Renal pelvis (tissue), 12 donors: ENCODE measurements at places on chromosomes 3 and 15. TPM values are rescaled to one million over a fixed set of nuclear protein-coding genes. Genes with fewer than 3 reads are reported as not detected.

The GOLGA6D gene
- 1.1 TPM for polyA plus RNA-seq

The ZPLD1 gene
- 0.62 TPM for polyA plus RNA-seq

The PRKCD gene
- 22.2 TPM for polyA plus RNA-seq

The SLC2A2 gene
- 20.9 TPM for polyA plus RNA-seq

The HRG gene
- 3.5 TPM for polyA plus RNA-seq

The GATM gene
- polyA plus RNA-seq: 245 TPM

The CPEB1 gene
- polyA plus RNA-seq: 2.3 TPM

The CCR9 gene
- polyA plus RNA-seq: not detected

The PPP1R14D gene
- 0.46 TPM for polyA plus RNA-seq

DNA sequence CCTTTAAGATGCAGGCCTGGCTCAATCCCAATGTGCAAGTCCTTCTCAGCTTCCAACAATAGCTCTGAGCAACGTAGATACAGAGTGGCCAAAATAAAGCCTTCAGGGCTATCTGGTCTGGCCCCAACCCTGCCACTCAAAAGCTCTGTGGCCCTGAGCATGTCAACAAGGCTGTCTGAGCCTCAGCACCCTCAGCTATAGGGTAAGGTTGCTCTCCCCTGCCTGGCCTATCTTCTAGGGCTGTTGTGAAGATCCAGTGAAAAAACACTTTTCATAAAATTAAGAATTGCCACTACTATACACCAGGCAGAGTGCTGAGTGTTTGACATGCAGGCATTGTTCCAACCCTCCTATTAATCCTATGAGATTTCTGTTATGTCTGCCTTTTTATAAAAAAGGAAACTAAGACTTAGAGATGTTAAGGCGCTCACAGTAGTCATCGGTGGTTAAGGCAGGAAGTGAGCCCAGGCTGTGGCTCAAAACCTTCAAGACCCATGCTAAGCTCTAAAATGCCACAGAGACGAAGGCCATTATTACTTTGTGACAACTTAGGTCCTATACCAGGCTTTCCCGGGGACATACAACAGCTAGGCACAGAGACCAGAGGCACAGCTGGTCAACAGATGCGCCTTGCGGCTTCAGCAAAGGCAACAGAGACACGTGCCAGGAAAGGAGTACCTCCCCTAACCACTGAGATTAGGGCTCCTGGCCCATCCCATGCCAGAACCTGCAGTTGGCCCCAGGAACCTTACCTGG, 5.1 kb downstream of the POLG start:
- DNase-seq: no peak

GRCh38 chr15:35854316-35854715, 308.4 kb upstream of the DPH6 start:
- DNase-seq: no peak

GRCh38 chr3:134761213-134761612, 33.8 kb upstream of the EPHB1 start:
- no peak for DNase-seq

GRCh38 chr3:13359916-13360315, 60.2 kb downstream of the NUP210 start:
- no peak for DNase-seq

- no peak for DNase-seq
Measured at GRCh38 chr15:65833501-65834205, 35.6 kb upstream of the RAB11A start.

GRCh38 chr15:38707802-38708671, 143.4 kb upstream of the RASGRP1 start:
- peak; percentile 58 for DNase-seq

- DNase-seq: peak; percentile 14
Measured at GRCh38 chr3:140501061-140501769, 176.6 kb upstream of the TRIM42 start.

DNA sequence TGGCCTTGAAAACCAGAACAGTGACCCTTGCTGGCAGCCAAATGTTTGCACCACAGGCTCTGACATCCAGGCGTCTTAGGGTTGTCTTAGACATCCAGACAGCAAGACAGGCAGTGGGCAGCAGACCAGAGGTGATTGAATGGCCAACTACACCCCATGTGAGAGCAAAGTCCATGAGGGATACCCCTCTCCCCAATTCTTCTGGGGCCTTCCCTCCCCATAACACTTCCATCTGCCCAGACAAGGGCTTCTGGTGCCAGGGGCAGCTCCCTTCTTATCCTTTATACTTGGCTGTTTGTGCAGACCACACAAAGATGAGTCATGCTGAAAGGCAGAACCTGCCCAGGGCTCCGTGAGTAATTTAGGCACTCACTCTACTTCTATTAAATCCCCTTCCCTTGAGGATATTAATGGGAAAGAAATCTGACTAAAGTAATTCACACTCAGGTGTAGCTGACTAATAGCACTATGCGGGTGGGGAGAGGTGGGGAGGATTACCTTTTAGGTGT, 257.9 kb downstream of the UACA start:
- DNase-seq: no peak

DNA sequence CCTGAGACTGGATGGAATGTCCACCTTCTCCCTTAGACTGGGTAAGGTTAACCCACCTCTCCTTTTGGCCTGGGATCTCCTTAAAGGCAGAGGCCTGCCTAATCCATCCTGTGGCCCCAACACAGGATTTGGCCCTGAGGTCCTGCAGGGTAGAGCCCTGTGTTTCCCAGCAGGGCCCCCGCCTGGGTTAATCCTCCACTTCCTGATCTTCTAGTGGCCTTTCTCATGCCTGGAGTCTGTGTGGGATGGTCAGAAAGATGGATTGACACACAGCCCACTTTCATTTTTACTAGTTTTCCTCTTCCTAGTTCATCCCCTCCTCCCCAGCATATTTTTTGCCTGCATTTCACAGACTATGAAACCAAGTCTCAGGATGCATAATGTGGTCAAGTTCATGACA, 48.9 kb upstream of the SLC6A6 start:
- no peak for DNase-seq

DNA sequence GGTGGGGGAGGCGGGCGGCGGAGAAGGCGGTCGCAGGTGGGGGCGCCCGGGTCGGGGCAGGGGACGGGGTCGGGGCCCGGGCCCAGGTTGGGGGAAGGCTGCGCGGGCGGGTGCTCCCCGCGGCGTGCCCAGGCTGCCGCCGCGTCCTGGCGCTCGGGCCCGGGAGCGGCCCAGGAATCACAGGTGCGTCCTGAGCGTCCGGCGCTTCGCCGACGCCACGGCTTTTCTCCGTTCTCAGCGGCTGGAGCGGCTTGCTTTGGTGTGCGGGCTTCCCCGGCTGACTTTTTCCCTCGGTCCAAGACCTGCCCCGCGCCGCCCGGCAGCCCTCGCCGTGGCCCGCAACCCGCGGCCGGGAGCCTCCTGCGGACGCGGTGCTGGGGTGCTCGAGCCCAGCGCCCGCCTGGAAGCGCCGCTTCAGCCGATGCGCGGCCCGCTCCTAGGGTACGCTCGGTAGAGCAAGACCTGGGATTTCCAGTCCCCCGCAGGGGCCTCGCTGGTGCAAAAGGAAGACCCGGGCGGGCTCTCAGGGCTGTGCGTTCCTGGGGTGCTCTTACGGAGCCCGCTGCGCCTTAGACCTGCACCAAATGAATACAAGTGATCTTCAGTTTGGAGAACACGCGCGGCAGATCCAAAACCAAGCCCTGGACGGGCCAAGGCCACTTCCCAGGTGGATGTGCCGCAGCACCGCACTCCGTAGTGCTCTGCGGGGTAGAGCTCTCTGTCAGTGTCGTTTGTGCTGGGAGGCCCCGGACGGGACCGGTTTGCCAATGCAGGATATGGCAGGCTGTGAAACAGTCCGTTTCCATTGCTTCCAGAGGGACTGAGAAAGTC, 639 bp downstream of the NIPA1 start:
- peak; percentile 30 for DNase-seq

GRCh38 chr15:85282504-85283115, 97.8 kb upstream of the AKAP13 start:
- no peak for DNase-seq

GRCh38 chr3:113556946-113557335, 24.6 kb downstream of the SIDT1 start:
- DNase-seq: no peak

DNA sequence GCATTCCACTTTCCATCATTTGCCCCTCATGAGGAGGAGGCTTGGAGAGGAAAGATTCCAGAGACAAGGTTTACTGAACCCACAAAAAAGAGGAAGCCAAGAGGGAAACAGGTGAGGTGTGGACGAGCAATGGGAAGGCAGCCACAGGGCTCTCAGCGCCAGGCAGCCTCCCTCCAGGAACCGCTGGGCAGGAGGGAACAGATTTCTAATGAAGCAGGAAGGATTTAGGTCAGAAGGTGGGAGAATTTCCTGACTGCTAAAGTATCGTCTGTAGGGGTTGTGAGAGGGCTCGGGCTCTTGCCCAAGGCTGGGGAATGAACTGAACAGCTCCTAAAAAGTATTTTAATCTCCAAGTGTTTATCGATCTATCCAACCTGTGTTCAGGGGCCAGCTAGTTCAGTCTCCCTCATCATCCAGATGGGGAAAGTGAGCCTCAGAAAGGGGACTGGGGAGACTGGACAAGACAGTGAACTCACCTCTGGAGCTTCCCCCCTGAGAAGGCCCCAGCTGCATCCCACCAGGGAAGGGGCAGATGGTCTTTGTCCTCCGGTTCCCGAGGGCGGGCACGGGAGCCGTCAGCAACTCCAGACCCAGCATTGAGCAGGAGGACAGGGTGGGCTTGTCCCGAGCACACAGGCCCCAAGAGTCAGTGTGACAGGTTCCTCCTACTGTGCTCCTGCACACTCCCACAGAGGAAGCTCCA, 10.5 kb downstream of the LOXL1 start:
- no peak for DNase-seq

DNA sequence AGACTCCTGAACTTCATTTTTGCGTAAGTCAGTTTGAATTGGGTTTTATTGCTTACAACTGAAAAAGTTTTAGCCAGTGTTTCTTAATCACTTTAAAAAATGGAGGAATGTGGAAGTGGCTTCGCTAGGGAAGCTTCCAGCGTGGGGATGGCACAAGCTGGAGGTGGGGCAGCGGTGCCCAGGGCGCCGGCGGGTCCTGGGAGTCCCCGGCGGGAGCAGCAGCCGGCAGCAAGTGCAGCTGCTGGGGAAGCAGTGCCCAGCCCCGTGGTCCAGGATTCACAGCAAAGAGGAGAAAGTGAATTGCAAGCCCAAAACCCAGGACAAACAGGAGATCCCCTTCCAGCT, 301.8 kb upstream of the PROK2 start:
- DNase-seq: no peak

GRCh38 chr3:177772908-177773557, 575.8 kb upstream of the TBL1XR1 start:
- DNase-seq: no peak

GRCh38 chr3:157566596-157566995, 63.4 kb upstream of the VEPH1 start:
- DNase-seq: no peak

DNA sequence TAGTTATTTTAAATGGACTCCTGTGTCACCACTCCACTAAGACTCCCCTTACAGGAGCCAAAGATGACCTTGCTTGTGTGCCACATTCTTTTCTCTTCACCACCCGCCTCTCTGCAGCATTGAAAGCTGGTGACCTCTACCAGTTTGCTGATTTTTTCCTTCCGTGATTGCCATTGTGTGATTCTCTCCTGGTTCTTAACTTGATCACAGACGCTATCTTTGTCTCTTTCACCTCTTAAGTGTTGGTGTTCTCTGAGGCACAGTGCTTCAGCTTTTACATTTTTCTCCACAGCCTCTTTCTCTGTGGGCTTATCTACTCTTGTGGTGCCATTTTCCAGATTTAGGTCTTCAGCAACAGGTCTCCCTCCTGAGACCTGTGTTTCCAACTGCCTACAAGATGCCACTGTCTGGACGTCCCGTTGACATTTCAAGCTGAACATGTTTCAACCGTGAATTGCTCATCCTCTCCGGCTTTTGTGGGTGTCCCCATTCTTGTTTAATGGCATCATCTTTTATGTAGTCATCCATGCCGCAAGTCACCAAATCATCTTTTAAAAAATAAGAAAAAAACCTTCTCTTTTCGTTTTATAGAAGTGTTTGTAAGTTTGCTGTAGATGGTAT, 26.5 kb downstream of the IQGAP1 start:
- no peak for DNase-seq

DNA sequence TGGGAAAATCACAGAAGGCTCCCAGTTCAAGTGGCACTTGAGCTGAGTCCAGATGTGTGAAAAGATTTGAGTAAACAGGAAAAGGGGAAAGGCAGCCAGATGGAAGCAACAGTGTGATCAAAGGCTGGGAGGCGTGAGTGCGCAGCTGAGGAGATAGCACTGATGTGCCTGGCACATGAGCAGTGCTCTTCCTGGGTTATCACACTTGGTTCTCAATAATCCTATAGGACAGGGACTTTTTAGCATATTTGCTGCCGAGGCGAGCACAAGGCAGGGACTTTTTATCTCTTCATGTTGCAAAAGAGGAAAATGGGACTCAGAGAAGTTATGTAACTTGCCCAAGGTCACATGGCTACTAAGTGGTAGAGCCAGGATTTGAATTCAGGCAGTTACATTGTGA, 39.6 kb downstream of the CORO2B start:
- no peak for DNase-seq

DNA sequence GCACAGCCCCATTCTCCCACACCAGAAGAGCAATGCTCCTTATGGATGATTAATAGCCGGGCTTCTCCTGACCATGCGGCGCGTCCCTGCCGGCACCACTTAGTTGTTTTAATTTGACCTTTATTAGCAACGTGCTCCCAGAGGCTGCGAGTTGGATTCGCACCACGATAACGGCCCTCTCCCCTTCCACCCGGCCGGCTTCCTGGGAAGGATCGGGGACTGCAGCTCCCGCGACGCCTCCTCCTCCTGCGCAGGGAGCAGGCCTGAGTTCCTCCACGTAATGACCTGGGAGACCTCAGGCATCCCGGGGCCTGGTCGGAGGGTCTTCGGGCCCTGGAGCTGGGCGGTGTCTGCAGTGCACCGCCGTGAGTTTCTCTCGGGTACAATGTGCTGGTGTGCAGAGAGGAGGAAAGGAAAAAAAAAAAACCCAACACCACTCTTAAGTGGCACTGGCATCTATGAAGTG, 243.3 kb upstream of the TOPAZ1 start:
- DNase-seq: no peak

DNA sequence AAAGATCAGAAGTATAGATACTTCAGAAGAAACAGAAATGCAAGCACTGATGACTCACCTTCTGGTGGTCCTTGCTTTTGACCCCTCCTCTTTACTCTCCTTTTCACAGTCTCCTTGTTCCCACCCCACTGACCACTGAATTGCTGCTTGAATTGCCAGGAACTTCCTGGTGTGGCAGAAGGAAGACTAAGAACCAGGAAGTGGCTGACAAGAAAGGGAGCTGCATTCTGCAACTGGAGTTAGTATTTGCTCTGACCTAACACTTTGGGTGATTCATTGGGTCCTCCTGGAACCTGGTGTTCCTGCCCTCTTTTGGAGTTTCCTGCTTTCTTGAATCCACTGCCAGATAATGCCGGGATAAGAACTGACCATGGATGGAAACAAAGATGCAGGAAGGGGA, 23.0 kb downstream of the KY start:
- no peak for DNase-seq

GRCh38 chr3:109728861-109729494, 391.6 kb upstream of the DPPA4 start:
- DNase-seq: no peak

- no peak for DNase-seq
Measured at GRCh38 chr15:80436511-80437307, 32.5 kb downstream of the ARNT2 start.
